ENCODE measurements at places on chromosomes 12 and 14. TPM values are rescaled to one million over a fixed set of nuclear protein-coding genes. Genes with fewer than 3 reads are reported as not detected.

CACNA2D4 gene
- polyA plus RNA-seq, result 5.8 TPM

RHEBL1 gene
- not detected for polyA plus RNA-seq

FGD4 gene
- polyA plus RNA-seq, result 7.8 TPM

KRT83 gene
- polyA plus RNA-seq, result not detected

CCT2 gene
- polyA plus RNA-seq, result 125 TPM

KLHDC1 gene
- 1.1 TPM for polyA plus RNA-seq

TMCC3 gene
- polyA plus RNA-seq, result 16.9 TPM

GLT8D2 gene
- polyA plus RNA-seq, result 6.4 TPM

WNT1 gene
- not detected for polyA plus RNA-seq

CPNE6 gene
- not detected for polyA plus RNA-seq

DNA sequence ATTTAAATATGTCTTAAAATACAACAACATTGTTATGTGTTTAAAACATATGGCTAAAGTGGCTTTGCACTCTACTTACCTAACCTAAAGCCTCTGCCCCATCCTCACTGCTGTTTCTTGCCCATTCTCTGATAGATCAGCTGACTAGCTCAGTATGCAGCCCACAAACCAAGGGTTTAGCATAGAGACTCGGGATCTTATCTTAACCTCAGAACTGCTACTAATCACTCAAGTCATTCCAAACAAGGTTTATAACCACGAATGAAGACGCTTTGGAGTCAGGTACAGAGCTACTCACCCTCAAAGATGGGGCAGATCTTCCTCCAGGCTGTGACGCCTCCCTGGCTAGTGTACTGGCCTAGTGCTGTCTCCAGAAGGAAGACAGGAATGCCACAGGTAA, 19.3 kb downstream of the SLC6A13 start:
- DNase-seq, result no peak

DNA sequence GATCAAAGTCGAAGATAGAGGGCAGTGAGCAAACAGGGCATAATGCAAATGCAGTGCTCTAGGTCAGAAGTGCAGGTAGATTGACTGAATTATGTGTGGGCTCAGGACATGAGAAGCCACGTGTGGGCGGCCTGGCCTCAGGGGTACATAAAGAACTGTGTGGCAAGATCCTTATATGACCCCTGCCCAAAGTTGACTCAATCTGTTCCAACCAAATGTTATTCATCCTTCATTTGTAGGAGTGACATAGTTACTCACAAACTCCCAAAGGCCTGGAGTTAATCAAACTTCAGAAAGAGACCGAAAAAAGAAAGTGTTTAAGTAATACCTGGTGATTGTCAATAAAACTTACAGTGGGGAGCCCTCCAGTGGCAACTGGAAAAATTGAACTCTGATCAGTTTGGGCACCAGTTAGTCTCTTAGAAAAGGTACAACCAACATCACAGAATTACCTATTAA, 150.4 kb upstream of the FAR2 start:
- DNase-seq, result no peak

DNA sequence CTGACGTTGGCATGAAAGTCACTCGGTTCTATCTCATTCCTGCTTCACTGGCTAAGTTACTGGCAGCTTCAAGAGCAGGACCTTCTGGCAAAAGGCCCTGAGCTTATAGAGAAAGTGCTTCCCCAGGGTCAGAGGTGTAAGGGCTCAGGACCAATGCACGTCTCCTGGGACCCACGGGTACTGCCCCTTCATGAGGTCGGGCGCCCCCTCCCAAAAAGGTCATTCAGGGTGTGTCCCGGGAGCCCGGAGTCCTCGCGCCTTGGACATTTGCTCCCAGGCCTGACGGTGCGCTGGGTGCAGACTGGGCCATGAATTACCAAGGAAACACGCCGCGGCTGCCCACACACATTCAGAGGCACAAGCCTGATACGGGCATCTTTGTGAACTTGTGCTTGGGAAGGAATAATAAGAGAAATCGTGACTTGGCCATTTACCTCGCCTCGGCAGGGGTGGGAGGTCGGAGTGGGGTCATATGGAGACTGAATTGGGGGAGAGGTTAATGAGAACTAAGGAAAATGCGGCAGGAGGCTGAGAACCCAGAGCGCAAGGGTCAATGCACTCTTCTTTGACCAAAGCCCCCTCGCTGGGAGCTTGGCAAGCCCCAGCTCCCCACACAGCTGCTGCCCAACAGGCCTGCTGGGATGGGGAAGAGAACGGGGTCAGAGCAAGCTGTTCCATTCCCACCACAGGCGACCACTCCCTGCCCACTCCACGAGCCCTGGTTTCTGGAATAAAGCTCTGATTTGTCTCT, 15.7 kb upstream of the SLC6A12 start:
- DNase-seq, result no peak

DNA sequence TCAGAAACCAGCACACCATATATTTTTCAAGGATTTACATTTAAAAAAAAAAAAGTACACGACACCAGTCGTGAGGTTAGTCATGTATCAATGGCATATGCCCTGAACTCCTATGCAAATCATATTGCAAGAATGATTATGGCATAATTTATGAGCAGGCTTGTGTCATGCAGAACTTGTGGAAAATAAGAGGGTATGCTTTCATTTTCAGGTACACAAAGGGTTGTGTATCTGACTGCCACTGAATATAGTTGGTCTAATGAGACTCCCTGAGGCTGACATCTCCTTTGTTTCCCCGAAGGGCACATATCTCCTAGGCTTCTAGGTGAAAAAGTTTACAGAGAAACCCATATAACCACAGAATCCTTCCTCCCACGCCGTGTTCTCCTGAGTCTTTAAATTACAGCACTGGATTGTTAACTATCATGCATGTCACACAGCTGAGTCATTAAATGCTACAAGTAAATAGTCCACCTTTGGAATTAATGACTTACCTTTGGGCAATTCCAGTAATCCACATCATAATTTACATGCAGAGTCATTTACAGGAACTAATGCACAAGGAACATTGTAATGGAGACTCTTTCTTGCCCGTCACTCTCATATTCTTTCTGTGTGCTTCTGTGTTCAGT, 356.7 kb upstream of the DIO2 start:
- no peak for DNase-seq

- DNase-seq, result no peak
These were observed 26.1 kb downstream of the SERPINA11 start for GRCh38 chr14:94426526-94426925.

DNA sequence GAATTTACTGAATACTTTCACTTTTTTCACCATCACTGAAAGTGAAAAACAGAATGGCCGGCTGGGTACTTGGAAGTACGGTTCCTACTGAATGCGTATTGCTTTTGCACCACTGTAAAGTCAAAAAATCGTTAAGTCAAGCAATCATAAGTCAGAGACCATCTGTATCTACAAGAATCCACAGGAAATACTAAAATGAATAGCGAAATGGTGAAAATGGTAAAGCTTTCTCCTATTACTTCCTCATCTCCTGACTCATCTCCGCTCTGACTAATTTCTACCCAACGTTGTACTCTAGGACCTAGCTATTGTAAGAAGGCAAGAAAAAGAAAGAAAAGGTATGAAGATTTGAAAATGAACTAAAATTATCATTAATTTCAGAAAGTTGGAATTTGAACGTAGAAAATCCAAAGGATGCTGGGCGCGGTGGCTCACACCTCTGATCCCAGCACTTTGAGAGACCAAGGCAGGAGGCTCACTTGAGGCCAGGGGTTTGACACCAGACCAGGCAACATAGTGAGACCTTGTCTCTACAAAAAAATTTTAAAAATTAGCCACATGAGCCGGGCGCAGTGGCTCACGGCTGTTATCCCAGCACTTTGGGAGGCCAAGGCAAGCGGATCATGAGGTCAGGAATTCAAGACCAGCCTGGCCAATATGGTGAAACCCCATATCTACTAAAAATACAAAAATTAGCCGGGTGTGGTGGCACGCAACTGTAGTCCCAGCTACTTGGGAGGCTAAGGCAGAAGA, 5.3 kb upstream of the CDCA4 start:
- DNase-seq, result no peak

DNA sequence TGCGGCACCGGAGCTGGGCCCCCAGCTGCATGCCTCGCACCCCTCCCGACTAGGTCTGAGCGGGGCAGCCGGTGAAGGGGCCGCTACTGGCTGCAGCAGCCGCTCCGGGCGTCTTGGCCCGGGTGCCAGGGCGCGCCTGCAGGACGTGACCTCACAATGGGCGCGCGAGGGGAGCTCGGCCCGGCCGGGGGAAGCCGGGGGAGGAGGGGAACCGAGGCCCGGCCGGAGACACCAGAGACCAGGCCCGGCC, 353 bp downstream of the BAG5 start:
- peak; percentile 72 for DNase-seq

DNA sequence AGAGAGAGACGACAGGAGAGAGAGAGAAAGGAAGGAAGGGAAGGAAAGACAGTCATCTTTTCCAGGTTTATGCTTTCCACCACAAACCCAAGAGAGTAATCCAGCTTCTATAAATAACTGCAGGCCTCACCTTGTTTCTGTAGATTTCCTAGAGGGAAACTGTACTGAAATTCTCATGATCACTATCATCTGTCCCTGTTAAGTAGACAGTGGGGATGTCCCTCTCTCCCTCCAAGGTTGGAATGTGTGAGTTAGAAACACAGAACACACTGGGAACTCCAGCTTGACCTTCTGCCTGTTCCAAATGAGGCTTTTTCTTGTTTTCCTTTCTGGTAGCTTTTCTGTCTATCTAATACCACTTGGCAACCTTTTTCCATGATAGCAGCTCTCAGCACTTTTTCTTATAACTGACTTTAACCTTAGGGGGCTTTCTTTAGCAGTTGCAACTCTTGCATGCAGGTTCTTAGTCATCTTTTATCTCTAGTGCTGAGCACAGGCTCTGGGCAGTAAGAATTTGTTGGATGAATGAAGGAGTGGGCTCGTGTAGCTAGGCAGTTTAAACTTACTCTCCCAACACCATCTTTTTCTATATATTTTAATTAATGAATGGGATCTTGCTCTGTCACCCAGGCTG, 22.8 kb upstream of the FBXO33 start:
- DNase-seq, result no peak

DNA sequence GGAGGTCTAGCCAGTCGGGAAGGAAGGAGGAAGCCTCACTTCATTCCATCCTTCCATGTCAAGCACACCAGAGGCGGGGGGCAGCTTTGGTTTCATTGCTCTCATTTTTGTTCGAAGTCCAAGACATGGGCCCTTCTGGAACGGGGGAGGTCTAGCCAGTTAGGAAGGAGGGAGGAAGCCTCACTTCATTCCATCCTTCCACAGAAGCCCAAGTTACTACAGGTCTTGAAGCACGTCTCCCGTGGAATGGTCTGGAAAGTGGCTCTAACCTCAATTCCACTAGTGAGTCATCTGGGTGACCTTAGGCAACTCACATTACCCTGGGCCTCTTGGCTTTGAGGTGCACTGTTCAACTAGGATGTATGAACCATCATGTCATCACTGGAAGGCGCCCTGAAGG, 156.3 kb downstream of the NTF3 start:
- no peak for DNase-seq

- DNase-seq, result no peak
These were observed 26.3 kb downstream of the NKX2-1 start for GRCh38 chr14:36493761-36494160.

DNA sequence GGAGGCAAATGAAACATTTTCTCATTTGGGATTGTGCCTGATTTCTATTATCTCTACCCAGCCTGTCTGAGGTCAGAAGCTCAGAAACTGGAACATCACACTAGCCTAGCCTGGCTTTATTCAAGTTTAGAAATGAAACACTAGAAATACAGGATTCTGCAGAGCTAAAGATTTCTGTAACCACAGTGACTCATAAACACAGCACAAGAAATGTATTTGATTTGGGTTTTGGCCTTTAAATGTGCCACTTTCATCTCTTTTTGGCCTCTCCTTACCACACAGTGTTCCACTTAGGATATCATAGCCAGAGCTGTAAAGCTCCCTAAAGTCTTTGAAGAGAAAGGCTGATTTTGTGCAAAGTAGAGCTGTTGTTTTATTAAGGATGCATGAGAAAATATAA, 307.5 kb downstream of the EMP1 start:
- no peak for DNase-seq

GRCh38 chr14:23056956-23057756, at the start of gene CDH24:
Gene CDH24 (minus strand): TSS chr14:23057520. CDS start chr14:23055733, 1,787 bp downstream.
- DNase-seq, result peak; percentile 86

- DNase-seq, result no peak
These were observed 110.5 kb downstream of the GPR135 start for GRCh38 chr14:59354666-59355065.

DNA sequence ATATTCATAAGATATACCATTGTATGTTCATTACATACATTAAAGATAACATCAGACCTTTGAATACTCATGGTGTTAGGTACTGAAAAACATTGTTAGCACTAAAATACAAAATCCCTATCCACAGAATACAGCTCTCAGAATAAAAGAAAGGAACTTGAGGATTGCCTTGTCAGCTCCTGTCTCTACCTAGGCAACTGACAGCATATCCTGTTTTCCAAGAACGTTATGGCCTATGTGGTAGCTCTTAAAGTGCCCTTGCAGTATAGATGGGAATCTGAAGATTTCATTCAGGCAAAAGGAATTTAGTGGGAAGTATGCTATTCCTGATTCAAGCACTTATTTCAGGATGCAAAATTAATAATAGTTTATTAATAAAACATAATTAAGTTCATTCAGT, 1.8 kb upstream of the PPP1R12A start:
- no peak for DNase-seq

DNA sequence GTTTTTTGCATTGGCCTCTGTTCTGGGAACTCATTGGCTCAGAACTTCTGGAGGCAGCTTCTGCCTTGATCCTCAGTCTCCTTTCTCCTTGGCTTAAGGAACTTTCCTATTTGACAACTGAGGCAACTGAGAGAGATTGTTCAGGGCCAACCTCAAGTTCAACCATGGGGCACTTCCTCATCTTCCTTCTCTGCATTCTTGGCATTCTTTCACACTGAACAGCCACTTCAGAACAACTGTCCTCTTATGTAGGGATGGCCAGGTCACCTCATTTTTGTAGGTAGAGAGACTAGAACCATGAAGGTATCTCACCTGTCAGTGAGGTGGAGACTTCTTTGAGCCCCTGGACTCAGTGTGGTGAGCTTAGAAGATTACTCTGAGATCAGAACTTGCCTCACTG, 63.0 kb upstream of the NRXN3 start:
- no peak for DNase-seq

- peak; percentile 87 for DNase-seq
These were observed 515 bp upstream of the ABCC9 start for GRCh38 chr12:21941506-21942376.

- no peak for DNase-seq
These were observed 67.6 kb downstream of the PIWIL1 start for GRCh38 chr12:130405332-130405731.

DNA sequence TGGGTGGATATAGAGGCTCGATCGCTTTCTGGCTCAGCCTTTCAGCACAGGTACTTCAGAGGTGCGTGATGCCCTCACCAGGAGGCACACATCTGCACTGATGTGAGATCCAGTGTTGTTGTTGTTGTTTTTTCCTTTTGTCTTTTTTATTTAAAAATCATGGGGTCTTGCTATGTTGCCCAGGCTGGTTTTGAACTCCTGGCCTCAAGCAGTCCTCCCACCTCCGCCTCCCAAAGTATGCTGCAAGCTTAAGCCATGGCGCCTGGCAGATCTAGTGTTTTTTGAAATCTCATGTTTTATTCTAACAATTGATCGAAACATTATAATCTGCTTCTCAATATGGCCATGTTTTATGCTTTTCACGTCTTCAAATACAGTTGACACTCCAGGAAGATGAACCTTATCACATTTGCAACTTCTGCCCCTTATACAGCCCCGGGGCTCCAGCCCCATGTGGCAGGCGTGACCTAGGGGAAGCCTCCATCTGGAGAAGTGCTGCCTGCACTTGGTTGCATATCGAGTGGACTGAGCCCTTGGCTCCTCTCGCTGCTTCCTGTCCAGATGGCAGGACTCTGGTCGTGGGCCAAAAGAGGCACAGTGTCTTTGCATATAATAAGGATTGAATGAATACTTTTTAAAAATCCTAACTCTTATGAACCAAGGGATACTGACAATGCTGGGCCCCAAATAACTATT, 71.7 kb downstream of the TRAF3 start:
- DNase-seq, result peak; percentile 71
